AG20443 (cell line): ENCODE measurements at places on chromosomes 12 and 14.

- no peak for DNase-seq
Measured at GRCh38 chr14:60695327-60695726, 28.8 kb downstream of the SIX4 start.

DNA sequence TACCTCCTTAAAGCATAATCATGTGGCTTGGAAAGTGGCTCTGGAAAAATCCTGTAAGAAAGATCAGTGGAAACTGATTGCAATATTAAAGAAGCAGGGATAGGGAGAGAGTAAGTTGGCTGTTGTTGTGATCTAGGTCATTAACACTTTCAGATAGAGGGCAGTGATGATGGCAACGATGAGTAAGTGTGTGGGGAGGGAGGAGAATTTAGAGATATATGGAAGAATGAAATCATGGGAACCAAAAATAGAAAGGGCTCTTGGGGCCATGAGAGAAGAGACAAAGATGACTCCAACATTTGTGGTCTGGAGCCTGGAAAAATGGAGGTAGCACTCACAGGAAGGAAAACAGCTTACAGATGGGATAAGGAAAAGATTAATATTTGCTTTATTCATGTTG is 23.3 kb downstream of the SNRPF start:
- DNase-seq = peak; percentile 42

DNA sequence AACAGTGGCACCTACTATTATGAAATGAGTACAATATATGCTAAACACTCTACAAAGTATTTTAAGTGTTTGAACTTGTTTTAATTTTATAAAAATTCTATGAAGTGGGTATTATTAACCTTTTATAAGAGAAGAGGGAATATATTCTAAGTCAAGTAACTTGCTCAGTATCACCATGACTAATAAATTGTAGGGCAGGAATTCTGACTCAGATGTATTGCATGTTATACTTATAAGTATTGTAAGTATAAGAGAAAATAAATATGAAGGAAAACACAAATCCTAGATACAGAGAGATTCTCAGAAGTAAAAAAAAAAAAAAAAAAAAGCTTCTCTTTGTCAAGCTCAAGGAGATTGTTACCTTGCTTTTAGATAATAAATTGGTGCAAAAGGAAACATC is 893.2 kb downstream of the SLC16A7 start:
- DNase-seq = no peak

DNA sequence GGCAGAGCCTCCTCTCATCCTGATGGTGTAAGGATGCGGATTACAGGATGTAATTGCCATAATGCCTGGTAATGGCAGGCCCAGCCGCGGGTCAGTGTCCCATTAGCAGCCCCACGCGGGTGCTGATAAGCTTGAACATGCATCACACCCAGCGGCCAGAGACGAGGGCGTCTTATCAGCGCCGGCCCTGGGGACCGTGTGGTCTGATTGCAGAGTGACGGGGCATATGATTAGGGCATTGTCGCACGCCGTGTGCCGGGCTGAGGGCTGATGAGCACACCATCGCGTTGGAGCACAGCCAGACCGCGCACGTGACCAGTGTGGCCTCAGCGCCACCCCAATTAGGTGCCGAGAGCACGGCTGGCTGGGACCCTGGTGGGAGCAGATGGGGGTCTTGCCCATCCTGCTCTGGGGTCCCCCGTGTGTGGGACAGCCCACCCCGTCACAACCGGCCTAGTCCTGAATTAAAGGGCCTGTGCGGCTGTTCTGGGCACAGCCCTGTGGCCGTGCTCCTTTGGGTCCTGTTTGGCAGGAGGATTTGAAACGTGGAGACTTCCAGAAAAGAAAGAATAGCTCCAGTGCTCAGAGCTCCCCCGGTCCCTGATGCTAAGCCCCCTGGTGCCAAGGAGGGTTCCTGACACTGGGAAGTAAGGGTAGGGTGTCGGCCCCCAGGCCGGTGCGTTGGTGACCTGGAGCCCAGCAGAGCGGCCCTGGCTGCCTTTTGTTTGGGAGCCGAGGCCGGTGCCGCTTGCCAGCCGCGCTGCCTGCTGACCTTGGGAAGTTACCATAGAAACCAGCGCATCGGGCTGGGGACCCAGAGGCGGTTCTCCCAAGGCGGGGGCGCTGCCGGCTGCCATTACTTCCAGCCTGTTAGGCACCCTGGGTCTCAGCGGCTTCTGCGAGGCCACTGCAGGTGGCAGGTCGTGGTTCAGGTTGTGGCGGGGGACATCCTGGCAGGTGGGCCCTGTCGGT is 20.7 kb downstream of the KIF26A start:
- no peak for DNase-seq

GRCh38 chr14:61132336-61132735 is 148.8 kb downstream of the TMEM30B start:
- DNase-seq = no peak

DNA sequence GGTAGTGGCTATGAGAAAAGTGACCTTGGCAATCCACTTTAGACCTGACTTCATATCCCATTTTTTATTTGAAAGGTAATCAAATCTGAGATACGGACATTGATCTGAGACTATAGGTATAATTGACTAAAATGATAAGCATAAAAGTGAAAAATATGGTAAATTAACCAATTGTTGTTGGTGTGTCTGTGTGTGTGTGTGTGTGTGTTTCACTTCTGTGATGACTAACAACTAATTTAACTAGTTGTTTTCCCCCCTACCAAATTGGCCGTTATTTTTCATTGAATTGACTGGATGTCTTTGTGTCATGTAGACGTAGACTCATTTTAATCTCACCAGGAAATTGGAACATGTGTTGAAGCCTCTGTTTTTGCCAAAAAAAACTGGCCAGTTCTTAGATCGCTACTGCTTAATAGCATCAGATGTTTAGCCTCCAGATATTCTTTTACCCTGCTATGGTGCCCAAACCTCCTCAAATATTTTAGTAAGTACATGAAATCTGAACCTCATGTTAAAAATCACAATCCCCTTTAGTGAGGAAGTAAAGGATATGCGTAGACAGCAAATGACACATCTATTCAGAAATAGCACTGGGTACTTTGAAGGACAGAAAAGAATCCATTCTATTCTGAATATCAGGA is 395.0 kb downstream of the EGLN3 start:
- no peak for DNase-seq

- no peak for DNase-seq
Measured at GRCh38 chr14:32722631-32723183, 216.0 kb upstream of the NPAS3 start.

DNA sequence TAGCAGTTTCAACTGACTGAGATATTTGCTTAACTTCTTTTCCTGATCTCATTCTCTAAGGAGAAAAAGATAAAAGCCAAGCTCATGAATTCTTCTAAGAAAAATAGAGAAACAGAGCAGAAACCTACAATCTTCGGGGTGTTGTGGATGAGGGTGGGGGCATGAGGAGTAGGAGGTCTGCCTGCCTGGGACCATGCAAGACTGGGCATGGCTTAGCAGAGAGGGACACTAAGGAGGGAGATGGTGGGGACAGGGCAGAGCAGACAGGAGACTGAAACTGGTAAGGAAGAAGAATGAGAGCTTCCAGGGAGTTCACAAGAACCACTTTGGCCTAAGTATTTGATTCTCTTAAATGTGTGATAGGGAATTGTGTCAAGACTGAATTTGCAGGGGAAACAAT is 188.0 kb downstream of the CFAP54 start:
- no peak for DNase-seq

- no peak for DNase-seq
Measured at GRCh38 chr12:2776129-2776806, 18.5 kb upstream of the FKBP4 start.

GRCh38 chr12:80749456-80749855 is 32.7 kb downstream of the MYF5 start:
- DNase-seq = no peak
